Stimulated activated CD8-positive, alpha-beta memory T cell treated with anti-CD3 and anti-CD28 coated beads, Interleukin-4, amount 100 ng/mL, for 1 hour (primary cell): ENCODE measurements at places on chromosomes 5 and 9.

DNA sequence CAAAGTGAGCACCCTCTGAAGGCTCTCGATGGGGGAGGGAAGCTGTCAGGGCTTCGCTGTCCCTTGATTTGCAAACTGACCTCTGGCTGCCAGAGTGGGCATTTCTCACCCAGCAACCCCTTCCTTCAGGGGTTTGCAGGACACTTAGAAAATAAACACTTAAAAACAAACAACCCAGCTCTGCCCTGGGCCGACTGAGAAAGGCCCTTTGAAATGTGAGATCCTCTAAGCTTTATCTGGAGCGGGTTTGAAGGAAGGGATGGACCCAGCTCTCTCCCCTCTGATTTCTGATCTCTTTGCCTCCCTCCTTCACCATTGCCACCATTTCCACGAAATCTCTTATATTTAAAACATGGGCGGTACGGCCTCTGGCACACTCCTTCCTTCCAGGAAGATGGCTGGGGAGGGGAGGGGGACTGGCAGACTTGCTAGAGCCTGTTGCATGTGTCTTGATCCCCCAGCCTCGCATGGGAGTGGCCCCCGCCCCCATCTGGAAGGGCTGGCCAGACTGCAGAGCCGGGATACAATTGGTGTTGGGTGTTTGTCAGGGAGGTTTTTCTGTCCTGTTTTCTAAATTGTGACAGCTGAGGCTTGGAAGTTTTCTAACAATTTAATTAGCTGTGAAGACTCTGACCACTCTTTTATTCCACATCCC lies 20.2 kb downstream of the OLFM1 start:
- no peak for DNase-seq

GRCh38 chr9:137703842-137704508 lies 85.2 kb downstream of the EHMT1 start:
- no peak for DNase-seq

DNA sequence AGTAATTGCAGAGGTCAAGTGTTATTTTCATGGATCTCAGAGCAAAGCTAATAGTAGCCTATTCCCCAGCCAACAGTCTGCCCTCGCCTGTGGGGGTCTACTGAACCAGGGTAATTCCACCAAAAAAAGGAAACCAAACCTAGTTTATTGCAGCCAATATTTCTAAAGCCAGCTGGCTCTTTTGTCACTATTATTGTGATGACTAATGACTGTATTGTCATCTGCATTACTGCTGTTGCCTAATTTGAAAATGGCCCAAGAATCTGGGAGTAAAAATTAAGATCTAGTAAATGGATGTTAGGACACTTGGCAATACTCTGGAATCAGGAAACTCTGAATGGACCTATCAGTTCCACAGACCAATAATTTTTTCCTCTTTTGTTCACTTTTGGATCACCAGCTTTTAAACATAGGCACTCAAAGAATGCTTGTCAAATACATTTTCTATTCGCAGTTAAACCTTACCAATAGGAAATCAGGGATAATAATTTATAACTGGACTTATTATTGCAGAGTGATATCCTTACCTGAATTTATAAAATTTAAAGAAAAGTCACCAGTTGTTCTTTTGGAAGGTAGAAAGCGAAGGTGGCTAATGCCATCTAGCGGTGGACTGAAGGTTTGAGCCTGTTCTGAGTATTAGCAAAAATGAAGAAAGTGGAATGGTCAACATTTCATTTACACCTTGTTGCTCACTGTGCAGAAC lies 69.2 kb downstream of the SYK start:
- DNase-seq = no peak

DNA sequence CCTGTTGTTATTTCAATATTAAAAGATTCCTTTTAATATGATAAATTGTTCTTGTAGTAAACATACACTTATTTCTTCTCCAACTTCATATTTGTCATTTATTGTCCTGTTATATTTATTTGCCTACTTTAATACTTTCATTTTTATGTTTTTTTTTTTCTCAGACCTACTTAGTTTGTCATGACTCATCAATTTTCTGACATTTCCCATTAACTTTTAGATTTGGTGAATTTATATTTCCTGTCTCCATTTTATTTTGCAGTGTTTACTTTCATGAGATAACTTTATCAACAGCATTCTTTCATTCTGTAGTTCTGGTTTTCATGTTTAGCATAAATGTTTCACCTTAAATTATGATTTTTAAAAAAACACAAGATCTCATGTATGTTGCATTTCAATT lies 788.7 kb downstream of the EFNA5 start:
- no peak for DNase-seq

DNA sequence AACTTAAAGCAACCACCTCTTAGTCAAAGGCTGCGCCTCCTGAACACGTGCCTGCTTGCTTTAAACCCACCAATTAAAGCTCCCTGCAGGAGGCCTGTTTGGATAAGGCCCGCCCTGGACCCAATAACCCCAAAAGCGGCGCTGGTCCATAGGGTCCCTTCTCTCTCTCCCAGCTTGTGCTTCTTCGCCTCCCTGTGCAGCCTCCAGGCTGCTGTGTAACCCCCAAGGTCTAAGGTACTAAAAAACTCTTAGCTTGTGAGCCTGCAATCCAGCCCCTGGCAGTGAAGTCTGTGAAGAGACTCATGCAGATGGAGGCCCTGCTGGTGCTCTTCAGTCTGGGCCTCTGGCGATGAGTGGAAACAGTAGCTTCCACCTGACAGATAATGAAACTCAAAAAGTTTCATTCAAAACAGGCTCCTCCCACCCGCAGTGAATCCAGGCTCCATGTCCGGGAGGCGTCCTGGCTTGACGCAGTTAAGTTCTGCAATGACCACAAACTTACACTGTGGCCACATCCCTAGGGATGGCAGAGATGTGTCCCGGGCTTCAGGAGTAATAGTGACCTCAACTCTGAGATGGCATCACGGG lies 97.3 kb downstream of the PRRT1B start:
- no peak for DNase-seq

DNA sequence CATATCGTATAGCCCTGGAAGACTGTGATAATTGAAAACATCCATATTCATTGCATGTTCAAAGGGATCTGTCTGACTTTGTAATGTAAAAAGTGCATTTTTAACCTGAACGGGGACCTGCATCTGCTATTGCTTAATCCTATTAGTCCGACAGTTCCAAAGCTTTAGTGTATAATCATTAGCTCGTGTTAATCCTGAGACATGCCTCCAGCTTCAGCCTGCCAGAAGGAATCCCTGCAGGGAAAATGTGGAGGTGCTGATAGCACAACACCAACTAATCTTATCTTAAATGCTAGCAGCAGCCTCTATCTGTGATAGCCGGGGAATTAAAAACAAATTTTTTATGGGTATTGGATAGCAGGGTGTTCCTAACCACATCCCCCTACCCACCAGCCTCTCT lies 495.2 kb downstream of the TLE4 start:
- no peak for DNase-seq

DNA sequence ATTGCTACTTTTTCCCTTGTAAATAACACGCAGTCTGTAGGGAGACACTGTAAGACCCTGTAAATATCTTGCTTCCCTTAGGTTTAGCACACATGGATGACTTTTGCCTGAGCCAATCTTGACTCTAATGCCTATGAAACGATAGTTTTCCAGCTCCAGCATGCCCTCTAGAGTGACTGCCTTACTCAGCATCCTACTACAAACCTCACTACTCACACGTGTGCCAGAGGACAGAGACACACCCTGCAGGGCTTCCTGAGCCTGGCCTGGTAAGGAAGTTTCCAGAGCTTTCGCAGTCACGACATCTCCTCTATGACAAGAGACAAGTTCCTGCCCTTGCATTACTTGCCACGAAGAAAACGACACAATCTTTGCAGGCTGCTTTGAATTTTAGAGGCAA lies 138.1 kb downstream of the ATPSCKMT start:
- no peak for DNase-seq
